Stimulated activated naive CD4-positive, alpha-beta T cell treated with Interleukin-2 at 50 U/mL for 16 hours (primary cell): ENCODE measurements at places on chromosomes 1 and 21.

- DNase-seq: no peak
Observed at GRCh38 chr1:229191066-229191674, 79.7 kb upstream of the RAB4A start.

DNA sequence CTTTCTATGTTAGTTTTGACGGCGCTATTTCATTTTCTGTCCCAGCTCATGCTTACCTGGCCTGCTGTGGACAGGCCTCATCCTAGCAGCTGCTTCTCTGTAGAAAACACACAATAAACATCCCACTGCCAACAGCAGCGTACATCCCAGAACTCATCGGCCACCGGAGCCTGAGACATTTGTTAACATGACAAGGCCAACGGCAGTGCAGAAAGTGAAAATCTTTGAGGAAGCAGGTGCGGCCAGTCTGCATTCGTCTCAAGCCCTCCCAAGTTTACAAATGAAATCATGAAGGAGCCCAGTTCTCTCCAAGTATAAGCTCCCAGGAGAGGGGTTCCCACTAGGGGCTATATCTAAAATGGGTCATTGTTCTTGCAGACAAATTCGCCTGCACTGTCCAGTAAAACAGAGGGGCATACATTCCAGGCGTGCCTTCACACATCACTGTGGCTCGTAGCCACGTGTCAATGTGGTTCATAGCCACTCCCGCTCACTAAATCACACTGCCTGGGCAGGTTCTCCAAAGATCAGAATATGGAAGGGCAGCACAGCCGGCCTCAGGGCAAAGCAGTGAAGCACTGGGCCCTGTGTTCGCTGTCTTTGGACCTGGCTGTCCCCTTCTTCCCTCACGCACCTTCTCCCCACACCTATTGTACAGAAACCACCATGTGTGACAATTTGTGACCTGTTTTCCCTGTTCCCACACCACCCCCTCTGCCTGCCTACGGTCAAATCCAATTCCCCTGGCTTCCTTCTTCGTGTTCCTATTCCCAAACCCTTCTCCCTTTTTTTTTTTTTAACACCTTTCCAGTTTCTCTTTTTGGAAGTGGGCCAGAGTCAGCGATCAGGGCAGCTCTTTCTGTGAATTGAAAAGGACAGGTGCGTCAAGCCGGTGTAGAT lies 27.0 kb upstream of the ABCG1 start:
- no peak for DNase-seq

GRCh38 chr1:25641931-25642573 lies 25.5 kb downstream of the MAN1C1 start:
- DNase-seq: no peak

GRCh38 chr1:23799570-23800399 lies 769 bp downstream of the GALE start:
- DNase-seq: no peak

DNA sequence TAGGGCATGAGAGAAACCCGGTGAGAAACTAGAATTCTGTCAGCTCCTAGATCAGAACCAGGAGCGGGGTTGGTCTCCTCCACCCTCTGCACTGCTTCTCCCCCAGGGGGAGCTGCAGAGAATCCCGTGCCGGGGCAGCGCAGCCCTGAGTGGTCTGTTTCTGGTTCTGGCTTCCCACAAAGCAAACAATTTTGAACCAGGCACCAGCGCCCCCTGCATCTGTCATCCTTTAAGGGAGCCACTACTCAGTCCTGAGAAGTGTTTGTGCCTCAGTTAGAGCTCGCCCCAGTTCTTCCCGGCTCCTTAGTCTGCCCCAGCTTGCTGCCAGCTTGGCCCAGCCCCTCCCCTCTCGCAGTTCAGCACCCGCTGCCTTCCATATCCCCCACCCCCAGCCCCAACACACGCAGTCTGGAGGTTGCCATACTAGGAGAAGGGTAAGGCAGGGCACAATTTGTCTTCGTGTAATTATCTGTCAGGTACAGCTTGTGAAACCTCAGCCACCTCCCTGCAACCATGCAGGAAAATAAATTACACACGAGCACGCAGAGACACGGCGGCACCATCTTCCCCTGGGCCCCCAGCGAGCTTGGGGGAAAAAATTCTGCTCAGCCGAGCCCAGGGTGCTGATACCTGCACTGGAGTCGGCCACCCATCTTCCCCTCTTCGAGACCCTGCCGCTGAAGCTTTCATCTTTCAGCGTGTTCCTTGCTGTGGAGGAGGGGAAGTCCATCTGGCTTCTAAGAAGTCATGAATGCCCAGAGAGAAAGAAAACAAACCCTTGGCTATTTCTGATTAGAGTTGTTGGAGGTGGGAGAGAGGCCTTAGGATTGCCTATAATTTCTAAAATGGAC lies 62.6 kb upstream of the CD1D start:
- DNase-seq: no peak

DNA sequence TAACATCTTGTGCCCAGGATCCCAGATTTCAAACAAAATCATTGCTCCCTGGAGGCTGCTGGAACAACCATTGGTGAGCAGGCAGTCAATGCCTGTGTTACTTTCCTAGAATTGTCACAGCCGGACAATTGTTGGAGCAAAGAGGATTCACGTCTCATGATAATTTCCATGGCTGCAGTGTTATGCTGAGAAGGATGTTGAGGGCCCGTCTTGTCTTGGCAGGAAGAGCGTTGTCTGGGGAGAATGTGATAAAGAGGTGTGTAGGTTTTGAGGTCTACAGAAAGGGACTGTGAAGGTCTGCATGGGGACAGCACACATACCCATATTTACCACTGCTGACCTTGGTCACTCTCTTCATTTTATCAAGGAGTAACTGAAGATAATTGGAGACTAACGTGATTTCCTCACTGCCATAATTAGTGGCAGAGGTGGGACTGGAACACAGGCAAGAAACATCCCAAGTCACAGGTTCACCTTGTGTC lies 6.3 kb downstream of the MECR start:
- no peak for DNase-seq

DNA sequence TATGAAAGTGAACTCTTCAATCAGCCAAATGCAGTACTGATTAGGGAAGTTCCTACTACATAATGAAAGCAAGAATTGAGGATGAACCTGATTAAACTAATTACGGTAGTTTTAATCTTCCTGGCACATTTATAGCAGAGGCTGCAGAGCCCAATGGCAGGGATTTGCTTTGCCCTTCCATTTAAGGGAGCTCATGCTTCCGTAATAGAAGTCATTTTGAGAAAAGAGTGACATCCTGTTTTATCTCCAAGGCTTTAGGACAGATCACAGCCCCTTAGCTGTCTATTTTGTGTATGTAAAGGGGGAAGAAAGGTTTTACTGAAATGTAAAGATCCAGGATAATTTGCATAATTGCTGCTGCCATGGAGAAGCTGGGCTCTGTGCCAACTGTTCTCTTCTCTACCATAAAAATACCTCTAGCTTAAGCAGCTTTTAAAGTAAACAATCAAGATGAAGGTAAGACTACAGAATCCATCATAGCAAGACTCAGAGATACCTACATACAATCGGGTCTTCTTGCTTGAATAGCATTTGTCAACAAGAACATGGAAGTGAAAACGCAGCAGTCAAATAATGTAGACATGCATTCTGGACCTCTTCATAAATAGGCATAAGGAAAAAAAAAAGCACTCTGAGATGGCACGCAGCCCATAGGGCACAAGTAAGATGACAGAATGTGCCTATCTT lies 62.5 kb downstream of the ASH1L start:
- DNase-seq: no peak

DNA sequence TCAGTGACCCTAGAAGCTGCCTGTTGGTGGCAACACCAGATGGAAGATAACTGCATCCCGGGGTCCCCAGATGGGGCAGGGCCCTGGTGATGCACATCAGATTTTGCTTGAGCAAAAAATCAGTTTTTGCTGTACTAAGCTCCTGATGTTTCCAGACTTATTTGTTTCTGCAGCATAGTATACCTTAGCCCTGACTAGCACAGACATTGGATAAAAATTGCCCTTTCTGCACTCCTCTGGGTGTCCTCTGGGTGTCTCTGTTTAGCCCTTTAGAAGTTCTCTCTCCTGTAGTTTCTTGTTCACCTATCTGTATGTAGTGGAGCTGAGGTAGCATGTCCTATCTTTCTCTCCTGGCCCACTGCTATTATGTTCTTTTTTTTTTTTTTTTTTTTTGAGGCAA lies 30.3 kb upstream of the PLA2G2C start:
- no peak for DNase-seq

- no peak for DNase-seq
Observed at GRCh38 chr21:28906236-28906635, 86.4 kb downstream of the LTN1 start.

DNA sequence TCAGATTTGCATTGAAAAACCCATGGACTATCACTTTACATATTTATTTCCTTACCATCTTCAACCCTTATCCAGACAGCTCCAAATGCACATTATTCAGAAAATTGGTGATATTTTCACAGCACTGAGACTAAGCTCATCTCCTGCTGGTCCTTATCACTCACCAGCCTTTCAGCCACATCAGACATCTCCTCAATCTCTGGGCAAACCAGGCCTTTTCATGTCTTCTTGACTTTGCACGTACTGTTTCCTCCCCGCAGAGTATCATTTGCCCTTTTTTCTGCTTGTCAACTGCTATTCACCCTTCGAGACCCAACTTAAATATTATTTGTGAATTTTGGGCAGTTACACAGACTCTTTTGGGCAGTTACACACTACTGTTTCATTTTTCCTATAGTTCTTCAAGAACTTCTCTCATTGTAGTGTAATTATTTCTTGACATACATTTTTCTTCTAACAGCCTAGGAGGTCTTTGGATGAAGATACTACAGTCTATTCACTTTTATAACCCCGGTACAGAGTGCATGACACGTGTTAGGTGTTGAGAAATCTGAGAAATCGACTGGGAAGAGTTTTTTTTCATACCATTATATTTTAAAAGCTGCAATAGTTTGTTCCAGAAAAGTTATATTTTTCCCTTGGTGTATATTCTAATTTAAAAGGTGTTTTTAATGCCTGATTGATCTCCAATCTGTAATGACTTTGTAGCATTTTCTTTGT lies 98.0 kb downstream of the FGGY start:
- DNase-seq: no peak

DNA sequence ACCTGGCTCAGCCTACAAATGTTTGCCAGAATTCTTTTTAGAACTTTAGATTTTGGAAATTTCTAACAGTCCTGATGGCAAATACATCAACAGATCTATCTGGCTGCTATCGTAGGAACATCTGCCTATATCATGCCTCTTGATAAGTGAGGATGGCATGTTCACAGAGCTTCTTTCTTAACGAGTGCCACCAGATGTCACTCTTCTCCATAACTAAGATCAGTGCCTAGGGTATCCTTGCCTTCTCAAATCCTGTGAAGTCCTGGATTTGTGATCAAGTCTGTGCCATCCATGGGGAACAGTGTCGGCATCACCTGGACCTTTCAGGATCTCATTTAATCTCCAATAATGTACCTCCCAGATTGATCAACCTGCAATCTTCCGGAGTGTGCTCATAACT lies 36.5 kb upstream of the CD5L start:
- DNase-seq: no peak

GRCh38 chr1:193589597-193590040 lies 403.2 kb upstream of the B3GALT2 start:
- no peak for DNase-seq

GRCh38 chr1:110250749-110251148 lies 40.6 kb downstream of the KCNC4 start:
- DNase-seq: no peak

- DNase-seq: no peak
Observed at GRCh38 chr1:151985270-151985669, 8.4 kb downstream of the S100A10 start.

GRCh38 chr1:20551945-20552727 lies at the start of gene FAM43B:
FAM43B (plus strand) TSS chr1:20552573; CDS start chr1:20552974, 401 bp downstream.
- DNase-seq: no peak

GRCh38 chr1:152886085-152886484 lies 8.0 kb downstream of the SMCP start:
- DNase-seq: no peak

DNA sequence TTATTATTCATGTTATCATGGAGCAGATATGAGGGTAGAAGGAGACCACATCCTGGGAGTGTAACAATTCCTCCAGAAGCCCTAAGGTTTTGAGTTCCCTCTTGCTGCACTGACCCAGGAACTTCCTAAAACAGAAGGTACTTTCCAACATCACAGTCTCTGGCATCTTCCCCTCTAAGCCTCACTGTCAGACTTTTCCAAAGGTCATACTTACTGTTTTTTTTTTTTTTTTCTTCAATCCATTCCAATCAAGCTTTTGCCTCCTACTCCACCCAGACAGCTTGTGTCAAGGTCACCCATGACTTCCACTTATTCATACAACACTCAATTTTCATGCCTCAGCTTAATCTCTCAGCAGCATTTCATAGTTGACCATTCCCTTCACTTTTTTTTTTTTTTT lies 18.4 kb upstream of the UQCRHL start:
- no peak for DNase-seq

DNA sequence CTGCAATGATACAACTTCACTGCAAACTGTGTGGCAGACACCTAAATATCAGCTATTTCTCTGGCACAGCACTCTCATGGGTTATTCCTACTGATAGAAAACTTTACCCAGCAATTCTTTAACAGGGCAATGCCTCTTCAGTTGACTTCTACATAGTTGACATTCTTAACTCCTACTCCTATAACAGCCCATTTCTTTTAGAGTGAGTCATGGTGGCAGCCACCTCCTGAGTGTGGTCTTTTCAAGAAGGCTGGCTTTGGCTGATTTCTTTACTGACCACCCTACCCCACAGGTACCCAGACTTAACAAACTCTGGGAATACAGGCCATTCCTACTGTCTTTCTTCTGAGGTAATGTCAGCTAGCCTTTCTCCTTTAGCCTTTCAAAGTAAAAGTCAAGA lies 805.8 kb upstream of the ADGRL2 start:
- DNase-seq: no peak

DNA sequence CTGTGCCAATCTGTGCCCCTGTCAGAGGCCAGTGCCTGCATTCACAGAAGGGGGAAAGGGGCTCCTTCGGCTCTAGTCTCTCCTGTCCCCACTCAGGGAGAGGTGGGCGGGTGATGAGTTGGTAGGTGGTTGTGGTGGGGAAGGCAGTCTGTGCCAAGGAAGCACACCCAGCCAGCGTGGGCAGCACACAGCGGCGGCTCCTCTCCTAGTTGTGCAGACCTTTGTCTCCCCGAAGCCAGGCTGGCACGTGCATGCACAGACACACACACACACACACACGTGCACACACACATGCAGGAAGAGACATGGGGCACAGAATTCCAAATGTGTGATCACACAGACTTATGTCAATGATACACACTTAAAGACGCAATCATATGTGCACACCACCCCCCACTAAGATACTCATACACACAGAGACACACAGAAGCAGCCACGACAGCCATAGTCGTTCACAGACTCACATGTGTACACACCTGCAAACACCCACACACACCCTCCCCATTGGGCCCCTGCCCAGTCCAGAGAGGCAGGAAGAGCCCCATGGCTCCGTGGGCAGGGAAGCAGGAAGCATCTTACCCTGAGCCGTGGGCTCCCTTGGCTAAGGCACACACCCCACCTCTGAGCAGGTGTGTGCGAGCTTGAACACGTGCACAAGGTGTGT lies 16.4 kb downstream of the RIMS3 start:
- DNase-seq: no peak

GRCh38 chr1:56356376-56356990 lies 222.9 kb downstream of the PLPP3 start:
- no peak for DNase-seq

- no peak for DNase-seq
Observed at GRCh38 chr1:38953433-38953860, 11.8 kb upstream of the RHBDL2 start.

- DNase-seq: no peak
Observed at GRCh38 chr1:208211921-208212843, 32.0 kb downstream of the PLXNA2 start.
